ENCODE measurements at places on chromosomes 3 and 15.

DNA sequence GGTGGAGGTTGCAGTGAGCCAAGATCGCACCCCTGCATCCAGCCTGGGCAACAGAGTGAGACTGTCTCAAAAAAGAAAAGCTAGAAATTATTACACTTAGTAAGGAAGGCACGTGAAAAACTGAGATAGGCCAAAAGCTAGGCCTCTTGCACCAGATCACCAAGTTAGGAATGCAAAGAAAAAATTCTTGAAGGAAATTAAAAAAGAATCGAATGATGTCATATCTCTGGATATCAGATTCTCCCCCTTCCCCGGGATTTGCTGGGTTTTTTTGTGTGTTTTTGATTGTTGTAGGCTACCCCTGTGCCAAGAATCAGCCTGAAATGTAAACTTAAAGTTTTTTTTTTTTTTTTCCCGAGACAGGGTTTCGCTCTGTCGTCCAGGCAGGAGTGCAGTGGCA, 17.4 kb downstream of the PTPN23 start:
- DNase-seq = no peak

DNA sequence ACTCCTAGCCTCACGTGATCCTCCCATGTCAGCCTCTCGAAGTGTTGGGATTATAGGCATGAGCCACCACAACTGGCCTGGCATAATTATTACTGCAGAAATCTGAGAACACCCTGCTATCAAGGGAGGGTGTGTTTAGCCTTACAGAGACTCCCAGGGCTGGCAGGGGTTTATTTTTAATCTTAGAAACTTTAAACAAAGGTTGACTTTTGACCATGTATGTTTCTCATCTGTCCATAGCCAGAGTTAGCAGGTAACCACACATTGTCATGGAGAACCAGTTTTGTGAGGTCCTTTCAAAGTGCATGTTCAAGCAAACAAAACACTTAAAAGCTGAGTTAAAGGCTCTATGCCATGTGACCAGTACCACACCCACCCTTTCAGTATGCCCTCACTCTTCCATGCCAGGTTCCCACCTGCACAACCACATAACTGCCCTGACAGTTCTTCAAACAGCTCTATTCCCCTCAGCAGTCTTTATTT, 11.1 kb downstream of the SIAH2 start:
- DNase-seq = no peak

GRCh38 chr15:71761649-71762048, 48.7 kb upstream of the NR2E3 start:
- DNase-seq = no peak

DNA sequence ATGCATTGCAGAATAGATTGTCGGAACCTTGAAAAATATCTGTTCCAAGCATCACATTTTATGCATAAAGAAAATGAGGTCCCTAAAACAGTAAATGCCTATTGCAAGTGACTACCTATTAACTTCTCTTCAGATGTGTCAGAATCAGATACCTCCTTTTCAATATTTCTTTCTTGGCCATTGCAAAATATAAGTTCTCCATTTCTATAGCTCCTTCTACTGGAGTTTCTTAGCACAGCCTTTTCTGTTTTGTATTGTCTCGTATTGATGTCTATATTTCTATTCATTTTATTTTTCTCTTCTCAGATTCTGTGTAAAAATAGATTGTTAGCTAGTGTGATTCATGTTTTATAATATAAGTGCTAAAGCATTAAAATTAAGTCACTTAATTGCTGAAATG, 63.4 kb downstream of the PPARG start:
- no peak for DNase-seq

- DNase-seq = no peak
Measured at GRCh38 chr3:168476360-168476980, 380.7 kb upstream of the GOLIM4 start.

DNA sequence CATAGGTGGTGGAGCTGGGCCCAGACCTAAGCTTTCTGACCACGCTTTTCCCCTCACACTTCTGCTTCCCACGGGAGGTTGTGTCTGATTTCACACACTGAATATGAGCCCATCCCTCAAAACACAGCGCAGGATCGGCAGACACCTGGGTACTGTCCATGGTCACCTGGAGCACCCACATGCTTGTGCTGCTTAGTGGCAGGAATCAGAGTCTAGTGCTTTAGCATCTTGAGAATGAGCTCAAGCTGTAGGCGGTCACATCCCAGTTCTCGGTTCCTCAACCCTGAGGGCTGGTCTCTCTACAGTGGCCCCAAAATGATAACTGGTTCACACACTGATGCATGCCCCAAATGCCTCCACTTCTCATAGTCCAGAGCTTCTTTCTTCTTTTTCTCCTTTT, 111.0 kb downstream of the SEMA5B start:
- DNase-seq = peak; percentile 70

- no peak for DNase-seq
Measured at GRCh38 chr15:65311760-65312159, 7.3 kb downstream of the RNU5B-1 start.

DNA sequence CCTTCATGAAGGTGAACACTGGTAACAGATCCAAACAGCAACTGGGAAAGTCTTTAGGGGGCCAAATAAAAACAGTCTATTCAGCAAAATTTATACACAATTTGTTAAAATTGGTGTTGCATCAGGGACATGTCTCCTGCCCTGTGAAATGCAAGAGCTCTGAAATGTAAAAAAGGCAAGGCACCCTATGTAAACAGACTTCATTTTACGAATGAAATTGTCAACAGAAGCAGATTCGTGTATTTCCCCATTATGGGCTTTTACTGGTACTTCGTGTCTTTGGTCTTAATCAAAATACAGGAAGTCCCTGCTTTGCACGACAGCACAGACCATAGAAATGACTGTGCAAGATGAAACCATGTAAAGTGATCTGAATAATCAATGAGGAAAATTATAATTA, 127.3 kb upstream of the THBS1 start:
- peak; percentile 48 for DNase-seq

GRCh38 chr3:50226888-50227389, 9.1 kb upstream of the GNAI2 start:
- DNase-seq = peak; percentile 57

DNA sequence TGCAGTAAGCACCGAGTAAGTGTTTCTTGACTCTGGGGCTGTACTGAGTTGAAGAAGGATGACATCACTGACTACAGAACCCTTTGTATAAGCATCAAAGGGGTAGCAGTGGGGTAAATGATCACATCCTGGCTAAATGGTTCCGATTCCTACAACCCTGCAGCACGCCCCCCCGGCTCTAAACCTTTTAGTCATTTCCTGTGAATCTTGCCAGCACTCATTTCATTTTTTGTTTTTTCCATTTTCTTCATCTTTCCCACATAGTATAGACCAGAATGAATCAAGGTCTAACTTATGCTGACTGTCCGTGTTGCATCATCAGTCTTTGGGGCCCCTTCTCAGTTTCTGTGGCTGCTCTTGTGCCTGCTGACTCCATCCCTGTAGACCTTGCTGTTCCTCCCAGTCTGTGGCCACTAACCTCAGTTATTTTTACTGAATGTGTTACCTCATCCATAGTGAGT, 383.1 kb upstream of the TPRG1 start:
- peak; percentile 12 for DNase-seq

- DNase-seq = peak; percentile 63
Measured at GRCh38 chr3:23590424-23591273, 215.1 kb upstream of the UBE2E1 start.

GRCh38 chr3:56826831-56827722, 25.3 kb upstream of the ARHGEF3 start:
- DNase-seq = no peak

DNA sequence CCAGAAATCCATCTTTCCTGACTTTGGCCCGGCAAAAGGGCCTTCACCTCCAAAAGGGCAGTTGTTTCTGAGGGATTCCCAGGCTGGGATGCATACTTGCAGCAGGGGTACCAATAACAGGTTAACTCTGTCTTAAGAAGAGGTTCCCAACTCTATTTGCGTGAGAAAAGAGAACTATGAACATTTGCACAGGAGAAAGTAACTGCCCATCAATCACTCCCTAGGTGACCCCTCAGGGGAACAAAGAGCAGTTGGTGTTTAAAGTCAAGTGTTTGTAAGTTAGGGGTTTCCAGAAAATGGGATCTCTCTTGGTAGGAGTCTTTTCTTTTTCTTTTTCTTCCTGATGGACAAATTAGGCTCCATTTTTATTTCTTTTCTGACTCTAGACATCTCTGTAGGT, 97.3 kb downstream of the EPHB1 start:
- no peak for DNase-seq

- DNase-seq = no peak
Measured at GRCh38 chr3:41508063-41508696, 308.9 kb downstream of the CTNNB1 start.

- DNase-seq = peak; percentile 19
Measured at GRCh38 chr15:85785887-85786780, 8.6 kb downstream of the KLHL25 start.

GRCh38 chr3:154971771-154972326, 108.3 kb upstream of the MME start:
- DNase-seq = no peak

DNA sequence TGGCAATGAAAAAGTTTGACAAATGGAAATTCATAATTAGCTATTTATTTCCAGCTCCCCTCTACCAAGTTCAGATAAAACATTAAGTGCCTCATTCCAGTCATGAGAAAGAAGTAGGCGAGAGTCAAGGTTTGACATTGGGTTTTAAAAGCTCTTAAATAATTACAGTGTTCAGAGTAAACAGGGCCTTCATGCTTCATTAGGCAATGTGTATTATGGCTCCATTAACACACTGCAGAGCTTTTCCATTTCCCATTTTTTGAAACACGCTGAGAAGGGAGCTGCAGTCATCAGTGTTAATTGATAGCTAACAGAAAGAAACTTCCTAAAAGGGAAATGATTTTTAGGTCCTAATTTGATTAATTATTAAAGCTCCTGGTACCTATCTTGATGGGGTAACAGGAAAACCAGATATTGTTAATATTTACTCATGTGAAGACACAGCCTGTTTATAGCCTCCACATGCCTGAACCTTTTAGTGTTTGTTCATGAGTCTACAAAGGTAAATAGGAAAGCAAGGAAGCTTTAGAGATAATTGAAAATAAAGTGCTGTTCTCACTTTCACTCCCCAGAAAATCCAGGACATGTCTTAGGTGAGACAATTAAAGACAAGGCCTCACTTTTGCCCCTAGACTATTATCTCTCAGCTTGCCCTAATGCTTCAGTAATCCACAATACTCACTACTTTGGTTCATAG, 28.7 kb downstream of the SST start:
- no peak for DNase-seq

GRCh38 chr3:108305484-108306172, 9.3 kb downstream of the HHLA2 start:
- no peak for DNase-seq

GRCh38 chr15:49288391-49288790, 118.3 kb downstream of the GALK2 start:
- no peak for DNase-seq

GRCh38 chr3:105812194-105812586, 56.6 kb downstream of the CBLB start:
- no peak for DNase-seq

DNA sequence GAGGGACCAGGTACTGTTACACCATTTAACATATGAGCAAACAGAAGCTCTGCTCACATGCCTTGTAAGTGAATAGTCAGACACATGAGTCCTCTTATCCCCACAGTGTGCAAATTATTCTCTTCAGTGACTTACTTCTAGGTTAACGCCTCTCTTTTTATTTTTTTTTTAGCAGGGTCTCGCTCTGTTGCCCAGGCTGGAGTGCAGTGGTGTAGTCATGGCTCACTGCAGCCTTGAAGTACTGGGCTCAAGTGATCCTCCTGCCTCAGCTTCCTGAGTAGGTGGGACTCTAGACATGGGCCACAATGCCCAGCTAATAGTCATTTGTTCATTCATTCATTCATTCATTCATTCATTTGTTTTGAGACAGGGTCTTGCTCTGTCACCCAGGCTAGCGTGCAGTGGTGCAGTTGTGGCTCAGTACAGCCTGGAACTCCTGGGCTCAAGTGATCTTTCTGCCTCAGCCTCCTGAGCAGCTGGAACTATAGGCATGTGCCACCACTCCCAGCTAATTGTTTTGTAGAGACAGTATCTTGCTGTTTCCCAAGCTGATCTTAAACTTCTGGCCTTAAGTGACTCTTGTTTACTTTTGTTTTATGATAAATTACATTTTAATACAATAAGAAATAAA, 94.7 kb downstream of the LRRC28 start:
- DNase-seq = no peak

DNA sequence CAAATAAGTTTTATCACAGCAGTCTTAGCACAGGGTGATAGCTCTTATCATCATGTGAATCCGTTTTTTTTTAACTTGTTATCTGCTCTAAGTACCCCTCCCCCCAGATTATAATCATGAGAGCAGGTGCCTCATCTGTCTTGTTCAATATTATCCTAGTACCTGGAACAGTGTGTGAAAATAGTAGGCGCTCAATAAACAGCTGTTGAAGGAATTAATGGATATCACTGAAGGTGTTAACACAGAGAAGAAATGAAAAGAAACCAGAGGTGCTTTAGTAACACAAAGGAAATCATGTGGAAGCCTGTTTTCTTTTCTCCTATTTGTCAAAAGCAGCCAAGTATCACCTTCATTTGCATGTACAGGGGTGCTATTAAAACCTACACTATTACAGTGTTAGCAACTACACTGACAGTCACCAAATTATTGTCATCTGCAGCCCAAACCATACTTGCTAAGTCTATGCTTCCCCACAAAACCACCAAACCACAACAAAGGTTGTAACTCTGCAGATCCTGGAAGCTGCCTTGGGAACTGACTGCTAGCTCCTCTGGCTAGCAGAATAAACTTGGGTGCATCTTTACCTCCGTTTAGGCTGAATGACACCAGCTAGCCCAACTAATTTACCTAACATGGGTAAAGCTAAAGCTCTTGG, 2.9 kb downstream of the XPC start:
- peak; percentile 53 for DNase-seq

DNA sequence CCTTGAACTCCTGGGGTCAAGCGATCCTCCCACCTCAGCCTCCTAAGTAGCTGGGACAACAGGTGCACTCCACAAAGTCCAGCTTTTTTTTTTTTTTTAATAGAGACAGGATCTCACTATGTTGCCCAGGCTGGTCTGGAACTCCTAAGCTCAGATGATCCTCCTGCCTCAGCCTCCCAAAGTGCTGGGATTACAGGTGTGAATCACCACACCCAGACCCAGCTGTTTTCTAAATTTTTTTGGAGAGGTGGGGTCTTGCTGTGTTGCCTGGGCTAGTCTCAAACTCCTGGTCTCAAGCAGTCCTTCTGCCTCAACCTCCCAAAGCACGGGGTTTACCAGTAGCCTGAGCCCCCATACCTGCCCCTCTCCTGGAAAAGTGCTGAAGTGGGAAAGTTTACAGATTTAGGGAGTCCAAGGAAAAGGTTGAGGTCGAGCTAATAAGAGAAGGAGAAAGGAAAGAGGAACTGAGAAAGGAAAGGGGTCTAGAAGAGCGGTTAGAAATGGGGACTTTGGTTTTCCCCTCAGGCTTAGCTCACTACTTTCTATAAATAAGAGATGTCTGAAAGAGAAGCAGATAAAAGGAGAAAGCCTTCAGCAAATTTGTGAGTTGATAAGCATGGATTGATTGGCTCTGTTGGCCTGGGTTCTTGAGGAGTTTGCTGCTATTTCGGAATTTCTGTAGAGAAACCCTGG, 23.6 kb downstream of the UBE2E1 start:
- no peak for DNase-seq

Data from GM13977 (cell line).